ENCODE measurements at places on chromosomes 2 and 18.

DNA sequence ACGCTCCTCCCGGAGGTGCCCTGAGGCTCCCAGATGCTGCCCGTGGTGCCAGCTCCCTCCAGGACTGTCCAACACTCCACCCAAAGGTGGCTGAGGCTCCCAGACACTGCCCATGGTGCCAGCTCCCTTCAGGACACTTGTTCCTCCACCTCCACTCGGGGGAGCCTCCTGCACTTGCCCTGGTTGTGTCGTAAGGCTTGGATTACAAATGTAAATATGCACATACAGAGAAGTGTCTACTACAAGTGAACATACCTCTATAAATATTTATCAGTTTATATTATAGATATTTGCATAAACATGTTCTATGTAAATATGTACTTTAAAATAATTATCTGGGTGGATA, 143.3 kb downstream of the PXDN start:
- DNase-seq = no peak

DNA sequence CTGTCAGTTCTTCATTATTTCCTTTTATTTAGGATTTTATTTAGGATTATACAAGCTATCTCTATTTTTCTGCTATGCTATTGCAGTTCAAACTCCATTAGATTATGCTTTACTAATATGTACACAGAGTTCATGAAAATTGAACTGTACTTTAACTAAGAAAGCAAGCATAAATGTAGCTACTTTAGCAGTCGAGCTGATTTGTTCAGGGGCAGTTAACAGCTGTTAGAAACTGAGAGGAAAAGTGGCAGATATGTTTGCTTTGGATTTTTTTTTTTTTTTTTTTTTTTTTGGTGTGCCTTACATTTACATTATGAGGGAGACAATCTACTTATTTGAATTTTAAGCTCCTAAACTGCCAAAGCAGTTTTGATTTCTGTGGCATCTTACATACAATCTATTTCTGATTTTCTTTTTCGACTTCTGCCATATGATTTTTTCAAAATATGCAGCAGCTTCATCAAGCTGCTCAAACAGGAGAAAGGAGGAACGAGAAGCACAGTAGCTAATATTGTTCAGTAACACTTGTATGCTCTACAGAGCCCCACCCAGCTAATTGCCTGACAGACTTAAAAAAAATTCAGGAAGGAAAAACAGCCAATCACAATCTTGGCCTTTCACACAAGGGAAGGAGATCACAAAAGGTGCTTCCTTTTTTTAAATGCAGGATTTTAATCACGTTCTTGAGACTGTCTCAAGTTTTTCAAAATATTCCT, 233.4 kb upstream of the SIX3 start:
- DNase-seq = no peak

DNA sequence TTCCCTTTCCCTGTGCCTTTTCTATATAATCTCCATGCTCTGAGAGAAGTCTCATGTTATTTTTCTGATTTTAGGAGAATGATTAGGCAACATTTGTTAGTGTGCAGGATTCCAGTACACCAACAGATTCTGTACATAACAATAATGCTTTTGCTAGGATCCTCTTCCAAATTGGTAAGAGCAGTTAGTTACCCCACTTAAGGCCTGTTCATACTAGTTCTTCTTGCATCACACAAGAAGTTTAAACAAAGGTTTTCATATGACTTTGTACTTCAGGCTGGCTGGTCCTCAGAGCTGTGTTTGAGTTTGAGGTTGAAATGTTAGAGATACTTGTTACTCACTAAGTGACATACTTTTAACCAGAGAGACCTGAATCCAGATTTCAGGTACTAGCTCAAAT, 686.9 kb upstream of the NRXN1 start:
- DNase-seq = no peak

- no peak for DNase-seq
Observed at GRCh38 chr2:217268978-217269377, 409.1 kb upstream of the TNP1 start.

- no peak for DNase-seq
Observed at GRCh38 chr18:36977121-36977520, 148.2 kb downstream of the KIAA1328 start.

- no peak for DNase-seq
Observed at GRCh38 chr18:57621246-57621604, 411 bp downstream of the NARS1 start.

DNA sequence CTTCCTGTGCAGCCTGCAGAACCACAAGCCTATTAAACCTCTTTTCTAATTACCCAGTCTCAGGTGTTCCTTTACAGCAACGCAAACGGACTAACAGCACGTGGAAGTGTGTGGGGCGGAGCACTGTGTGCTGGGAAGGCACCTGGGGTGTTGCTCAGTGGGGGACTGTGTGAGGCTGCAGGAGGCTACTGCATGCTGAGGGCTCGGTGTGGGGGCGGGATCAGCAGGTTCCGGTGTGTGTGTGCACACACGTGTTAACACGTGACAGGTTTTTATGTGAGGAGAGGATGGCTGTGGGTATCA, 58.9 kb downstream of the ANKMY1 start:
- DNase-seq = no peak

DNA sequence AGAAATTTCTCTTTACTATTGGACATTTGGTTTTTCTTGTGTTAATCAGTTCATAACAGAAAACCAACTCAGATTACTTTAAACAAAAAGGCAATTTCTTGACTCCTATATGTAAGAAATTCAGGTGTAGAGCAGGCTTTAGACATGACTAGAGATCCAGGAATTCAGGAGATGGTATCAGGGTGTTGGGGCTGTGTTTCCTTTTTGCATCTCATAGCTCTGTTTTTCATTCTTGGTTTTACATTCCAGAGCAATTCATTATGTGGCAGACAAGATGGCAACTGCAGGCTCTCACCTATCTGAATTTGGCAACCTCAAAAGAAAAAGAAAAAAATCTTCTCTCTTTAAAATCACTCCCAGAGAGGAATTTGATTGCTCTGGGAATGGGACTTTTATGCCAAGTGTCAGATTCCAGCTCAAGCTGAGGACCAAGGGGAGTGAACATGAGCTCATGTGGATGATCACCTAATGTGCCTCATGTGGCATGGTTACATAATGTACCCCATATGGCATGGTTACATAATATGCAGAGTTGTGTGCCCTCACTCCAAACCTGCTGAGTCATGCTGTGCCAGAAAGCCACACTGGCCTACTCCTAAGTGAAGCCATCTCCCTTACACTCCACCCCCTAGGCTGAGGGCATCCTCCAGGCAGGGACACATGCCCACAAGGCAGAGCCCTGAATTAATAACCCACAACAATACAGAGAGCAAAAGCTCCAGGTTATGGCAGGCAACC, 282.7 kb downstream of the MBD2 start:
- DNase-seq = no peak

GRCh38 chr2:234955971-234956509, 4.2 kb downstream of the SH3BP4 start:
- DNase-seq = no peak

- no peak for DNase-seq
Observed at GRCh38 chr2:71813807-71814470, 333.7 kb downstream of the CYP26B1 start.

DNA sequence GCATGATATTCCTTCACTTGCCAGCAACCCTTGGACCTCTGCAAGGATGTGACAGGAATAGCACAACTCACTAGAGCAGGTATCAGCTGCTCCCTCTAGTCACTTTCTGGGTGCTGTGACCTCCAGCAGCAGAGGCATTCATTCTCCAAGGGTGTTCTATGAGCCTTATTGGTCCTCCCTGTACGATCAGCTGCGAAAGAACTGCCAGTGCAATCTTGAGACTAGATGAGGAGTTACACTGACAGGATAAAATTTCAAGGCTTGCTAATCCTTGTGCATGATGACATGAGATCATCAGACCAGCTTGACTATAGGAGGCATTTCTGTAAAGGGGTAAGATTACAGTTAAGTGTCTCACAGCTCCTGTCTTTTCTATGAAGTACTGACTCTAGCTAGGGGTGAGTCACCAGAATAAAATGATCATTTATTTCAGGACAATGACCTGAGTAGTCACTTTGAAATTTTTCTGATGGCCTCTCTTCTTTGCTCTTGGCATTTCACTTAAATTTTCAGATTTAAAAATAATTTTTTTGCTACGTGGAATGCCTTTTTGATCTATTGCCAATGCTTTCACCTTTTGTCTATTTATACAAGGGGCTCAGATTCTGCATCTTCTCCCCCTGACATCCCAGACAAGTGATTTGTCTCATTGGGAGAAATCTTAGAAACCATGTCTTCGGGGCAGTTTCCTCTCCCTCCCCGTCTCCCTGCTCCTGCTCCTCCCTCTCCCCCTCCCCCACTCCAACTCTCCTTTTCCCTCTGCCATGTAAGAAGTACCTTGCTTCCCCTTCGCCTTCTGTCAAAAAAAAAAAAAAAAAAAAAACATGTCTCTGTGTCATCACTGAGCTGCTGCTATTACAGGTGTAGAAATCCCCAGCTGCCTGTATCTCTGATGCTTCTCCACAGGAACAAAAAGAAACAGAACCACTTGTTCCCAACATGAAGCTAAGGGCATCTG, 49.2 kb upstream of the FRZB start:
- no peak for DNase-seq

GRCh38 chr2:192953116-192953515, 758.4 kb upstream of the TMEFF2 start:
- DNase-seq = no peak

DNA sequence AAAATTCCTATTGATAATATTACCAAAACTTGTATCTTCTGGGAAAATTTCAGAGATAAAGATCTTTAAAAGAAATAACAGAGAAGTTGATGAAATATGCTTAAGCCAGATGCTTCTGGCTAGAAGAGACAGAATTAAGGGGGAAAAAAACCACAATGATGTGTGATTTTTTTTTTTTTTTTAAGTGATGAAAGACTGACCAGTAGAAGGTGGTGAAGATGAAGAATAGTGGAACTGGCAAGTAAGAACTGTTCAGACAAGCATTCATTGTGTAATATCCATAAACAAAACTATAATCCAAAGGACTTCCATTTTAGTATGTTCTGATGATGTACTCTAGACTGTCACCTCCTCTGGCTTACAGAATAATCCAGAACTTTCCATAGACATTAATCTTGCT, 89.8 kb downstream of the INO80D start:
- no peak for DNase-seq

DNA sequence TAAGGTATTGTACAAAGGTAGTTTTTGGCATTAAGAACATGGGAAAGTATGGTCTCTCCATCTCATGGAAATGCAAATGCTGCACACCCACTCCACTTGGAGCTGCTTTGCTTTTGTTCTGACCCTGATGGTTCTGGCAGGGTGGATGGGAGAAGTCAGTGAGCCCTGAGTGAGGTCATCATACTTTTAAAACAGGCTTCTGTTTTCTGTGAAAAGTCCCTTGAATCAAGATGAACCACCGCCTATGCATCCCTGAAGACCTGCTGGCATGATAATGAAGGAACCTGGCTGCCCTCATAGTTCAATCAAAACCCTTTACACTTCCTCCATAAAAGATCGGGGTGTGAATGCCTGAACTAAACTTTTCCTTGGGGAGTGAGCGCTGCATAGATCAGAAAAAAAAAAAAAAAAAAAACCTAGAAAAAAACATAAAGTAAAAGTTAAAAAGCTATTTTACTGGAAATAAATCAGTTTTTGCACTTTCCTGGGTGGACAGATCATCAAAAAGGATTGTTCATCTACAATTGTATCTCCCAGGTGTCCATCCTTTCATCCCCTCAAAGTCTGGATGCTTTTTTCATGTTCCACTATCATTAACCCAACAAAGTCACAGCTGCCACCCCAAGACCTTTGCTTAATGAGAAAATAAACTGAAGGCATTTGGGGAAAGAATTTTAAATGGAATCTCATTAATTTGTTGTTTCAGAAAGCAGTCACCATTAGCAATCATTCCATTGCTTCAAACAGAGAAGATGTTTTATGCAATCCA, 728.1 kb upstream of the DDX18 start:
- no peak for DNase-seq

GRCh38 chr2:98809878-98810587, 79.1 kb upstream of the MGAT4A start:
- no peak for DNase-seq

DNA sequence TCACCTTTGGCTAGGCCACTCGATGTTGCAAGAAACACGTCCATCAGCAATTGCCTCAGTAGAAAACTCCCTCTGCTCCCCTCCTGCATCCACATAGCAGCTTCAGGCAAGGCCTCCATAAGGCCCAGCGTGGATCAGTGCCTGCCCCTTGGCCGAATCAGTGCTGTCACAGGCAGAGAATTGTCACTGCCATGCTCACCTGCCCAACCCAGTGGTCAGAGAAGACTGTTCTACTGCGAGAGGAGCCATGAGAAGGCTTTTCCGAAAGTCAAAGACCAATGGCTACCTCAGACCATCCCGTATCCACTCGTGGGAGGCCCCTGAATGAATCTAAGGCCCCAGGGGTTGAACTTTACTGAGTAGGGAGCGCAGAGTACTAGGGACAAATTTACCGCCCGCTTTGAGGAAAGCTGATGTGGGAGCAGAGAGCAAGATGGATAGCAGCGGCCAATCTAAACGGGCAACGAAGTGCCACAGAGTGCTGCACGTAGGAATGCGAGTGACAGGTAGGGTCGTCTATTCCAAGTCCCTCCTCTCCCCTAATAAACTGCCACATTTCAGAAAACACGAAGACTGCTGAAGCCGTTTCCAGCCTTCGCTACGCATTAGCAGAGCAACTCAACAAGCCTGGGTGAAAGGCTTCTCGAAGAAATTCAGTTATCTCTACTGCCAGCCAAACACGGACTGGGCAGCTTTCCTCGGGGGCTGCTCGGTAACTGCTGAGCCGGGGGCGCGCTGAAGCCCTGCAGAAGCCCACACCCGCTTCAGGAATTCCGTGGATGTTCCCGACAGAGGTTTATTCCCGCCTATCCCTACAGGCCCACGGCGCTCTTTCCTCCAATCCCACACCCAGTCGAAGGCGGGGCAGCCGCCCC, 968 bp upstream of the RALBP1 start:
- DNase-seq = no peak

GRCh38 chr2:213537579-213537978, 253.3 kb downstream of the SPAG16 start:
- DNase-seq = no peak

GRCh38 chr18:60838677-60839076, 466.1 kb upstream of the MC4R start:
- DNase-seq = no peak

DNA sequence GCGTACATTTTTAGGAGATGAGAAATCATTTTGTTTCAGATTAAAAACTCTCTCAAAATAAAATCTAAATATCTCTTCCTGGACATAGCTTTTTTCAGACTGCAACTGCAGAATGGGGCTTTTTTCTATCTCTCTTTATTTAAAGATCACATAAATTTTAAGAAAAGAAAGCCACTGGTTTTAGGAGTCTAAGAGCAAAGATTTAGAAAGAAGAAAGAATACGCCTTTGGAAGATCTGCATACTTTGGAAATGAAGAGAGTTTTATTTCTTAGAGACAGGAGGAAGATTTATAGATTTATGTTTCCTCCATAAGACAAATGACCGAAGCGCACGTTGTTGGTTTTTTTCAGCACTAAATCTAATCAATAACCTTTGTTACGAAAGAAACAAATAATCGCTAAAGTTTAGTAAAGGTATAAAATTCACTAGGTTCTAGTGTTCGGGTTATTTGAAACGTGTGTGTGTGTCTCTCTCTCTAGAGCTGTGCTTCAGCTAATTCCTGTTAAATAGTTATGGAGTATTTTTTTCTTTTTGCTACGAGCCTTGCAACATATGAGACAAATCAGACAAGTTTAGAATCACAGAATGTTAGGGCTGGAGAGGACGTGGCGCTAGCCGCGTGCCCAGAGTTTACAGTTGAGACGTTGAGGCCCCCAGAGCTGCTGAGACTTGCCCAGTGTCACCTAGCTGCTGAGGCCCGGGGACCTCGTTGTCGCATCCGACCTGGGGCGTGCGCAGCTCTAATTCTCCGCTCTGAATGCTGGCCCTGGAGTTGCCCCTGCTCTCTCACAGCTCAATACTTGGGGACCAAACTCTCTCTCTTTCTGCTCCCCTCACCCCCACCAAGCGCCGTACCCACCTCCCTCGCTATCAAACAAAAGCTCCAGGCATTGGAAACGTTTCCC, 69.9 kb downstream of the CTAGE1 start:
- DNase-seq = no peak

Measured in T-helper 22 cell (primary cell).